Naive thymus-derived CD8-positive, alpha-beta T cell (primary cell): ENCODE measurements at places on chromosomes 16 and 17. TPM values are rescaled to one million over a fixed set of nuclear protein-coding genes. Genes with fewer than 3 reads are reported as not detected.

Gene PER1
- total RNA-seq = 153 TPM

Gene NDRG4
- 1.6 TPM for total RNA-seq

Gene CDK3
- 12.5 TPM for total RNA-seq

Gene DPEP1
- total RNA-seq = not detected

- no peak overlapping the region for H3K4me3 ChIP-seq
- H3K27ac ChIP-seq = no peak overlapping the region
- no peaks in the 10 kb centered on the region for H3K36me3 ChIP-seq
- H3K27me3 ChIP-seq = peaks cover 2% of the 10 kb centered on the region
- no peaks in the 10 kb centered on the region for H3K4me1 ChIP-seq
- no peak for DNase-seq
Observed at GRCh38 chr16:55120826-55121225, 190.2 kb downstream of the IRX5 start.

DNA sequence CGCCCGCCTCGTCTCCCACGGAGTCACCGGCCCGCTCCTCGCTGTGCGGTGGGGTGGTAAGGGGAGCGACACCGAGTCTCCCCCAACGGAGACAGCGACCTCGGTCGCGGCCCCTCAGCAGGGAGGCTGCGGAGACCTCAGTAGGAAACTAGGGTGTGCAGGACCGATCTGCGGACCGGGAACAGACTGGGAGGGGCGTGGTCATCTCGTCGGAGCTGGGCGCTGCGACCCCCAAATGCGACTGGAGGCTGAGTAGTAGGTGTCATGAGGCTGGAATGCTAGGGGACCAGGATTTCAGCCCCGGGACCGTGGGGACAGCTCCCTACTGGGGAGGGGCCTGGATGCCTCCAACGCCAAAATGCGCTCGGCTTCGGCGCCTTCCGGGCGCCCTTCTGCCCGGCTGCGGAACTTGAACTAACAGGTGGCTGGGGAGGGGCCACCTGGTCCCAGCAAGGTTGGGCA, 1.3 kb downstream of the CACNG4 start:
- peak overlapping the region; percentile 65 for H3K4me3 ChIP-seq
- no peaks in the 10 kb centered on the region for H3K36me3 ChIP-seq
- peaks cover 44% of the 10 kb centered on the region for H3K27me3 ChIP-seq
- DNase-seq = no peak

GRCh38 chr17:78939615-78940014, 14.4 kb upstream of the TIMP2 start:
- H3K36me3 ChIP-seq = no peaks in the 10 kb centered on the region
- peaks cover 4% of the 10 kb centered on the region for H3K27me3 ChIP-seq
- no peak for DNase-seq
- H3K27ac ChIP-seq = no peak overlapping the region

- H3K27ac ChIP-seq = no peak overlapping the region
- H3K36me3 ChIP-seq = no peaks in the 10 kb centered on the region
- DNase-seq = no peak
Observed at GRCh38 chr17:40975516-40975915, 8.6 kb downstream of the KRT40 start.

- H3K4me3 ChIP-seq = no peak overlapping the region
- H3K27ac ChIP-seq = no peak overlapping the region
- DNase-seq = no peak
- H3K36me3 ChIP-seq = no peaks in the 10 kb centered on the region
- no peaks in the 10 kb centered on the region for H3K27me3 ChIP-seq
- peaks cover 6% of the 10 kb centered on the region for H3K4me1 ChIP-seq
Observed at GRCh38 chr16:79069121-79069520, 531.4 kb downstream of the MAF start.

- H3K27ac ChIP-seq = no peak overlapping the region
- no peaks in the 10 kb centered on the region for H3K36me3 ChIP-seq
- peaks cover 12% of the 10 kb centered on the region for H3K4me1 ChIP-seq
- no peaks in the 10 kb centered on the region for H3K27me3 ChIP-seq
- DNase-seq = no peak
Observed at GRCh38 chr16:50615891-50616290, 65.2 kb downstream of the SNX20 start.

- no peaks in the 10 kb centered on the region for H3K36me3 ChIP-seq
- H3K4me3 ChIP-seq = no peak overlapping the region
- no peak for DNase-seq
- H3K4me1 ChIP-seq = peaks cover 3% of the 10 kb centered on the region
- H3K27ac ChIP-seq = no peak overlapping the region
Observed at GRCh38 chr16:80936410-80936809, 70.3 kb downstream of the CMC2 start.

DNA sequence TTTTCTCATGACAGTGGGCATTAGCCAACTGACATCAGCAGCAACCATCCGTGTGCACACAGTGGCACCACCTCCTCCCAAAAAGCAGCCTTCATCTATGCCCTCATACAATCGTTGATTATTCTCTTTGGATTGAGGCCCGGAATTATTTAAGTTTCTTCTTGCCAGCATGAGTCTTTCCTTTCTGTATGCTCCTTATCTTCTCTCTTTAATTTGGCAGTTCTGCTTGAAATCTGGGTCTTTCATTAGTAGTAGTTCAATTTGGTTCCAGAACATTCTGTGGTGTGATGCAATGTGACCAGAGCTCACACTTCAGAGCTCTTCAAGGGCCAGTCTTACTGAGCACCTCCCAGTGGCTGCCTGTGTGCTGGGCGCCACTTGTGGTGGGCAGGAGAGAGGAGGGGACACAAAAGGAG, 52.2 kb upstream of the STH start:
- no peak for DNase-seq
- peaks cover 13% of the 10 kb centered on the region for H3K4me1 ChIP-seq
- H3K27ac ChIP-seq = no peak overlapping the region
- peaks cover 16% of the 10 kb centered on the region for H3K27me3 ChIP-seq

- H3K27ac ChIP-seq = no peak overlapping the region
- no peaks in the 10 kb centered on the region for H3K27me3 ChIP-seq
- no peak overlapping the region for H3K4me3 ChIP-seq
- no peak for DNase-seq
- peaks cover 35% of the 10 kb centered on the region for H3K36me3 ChIP-seq
Observed at GRCh38 chr16:89140981-89141883, 30.3 kb upstream of the CDH15 start.

DNA sequence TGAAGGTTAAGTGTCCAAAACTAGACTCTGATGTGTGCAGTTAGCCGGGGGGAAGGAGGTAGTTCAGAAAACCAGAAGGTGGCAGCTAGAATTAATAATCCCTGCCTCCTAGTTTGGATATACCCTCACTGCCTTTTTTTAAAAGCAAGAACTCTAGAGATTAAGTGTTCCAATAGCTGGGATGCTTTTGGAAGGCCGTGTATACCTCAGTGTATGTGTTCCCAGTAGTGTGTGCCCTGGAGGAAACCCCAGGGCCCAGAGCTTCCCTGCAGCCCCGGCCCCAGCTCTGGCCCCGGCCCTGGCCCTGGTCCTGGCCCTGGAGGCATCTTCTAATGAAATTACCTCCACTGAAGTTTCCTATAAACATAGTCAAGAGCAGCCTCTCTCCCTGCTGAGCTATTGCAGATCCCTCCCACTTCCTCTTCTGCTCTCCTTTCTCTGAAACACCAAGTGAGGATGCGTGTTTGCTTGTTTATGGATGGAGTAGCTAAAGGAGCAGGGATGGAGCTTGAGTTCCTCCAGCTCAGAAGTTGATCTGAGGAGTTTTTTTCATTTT, 130.7 kb downstream of the PRKCA start:
- H3K4me3 ChIP-seq = peak overlapping the region; percentile 31
- H3K36me3 ChIP-seq = no peaks in the 10 kb centered on the region
- no peak for DNase-seq
- peaks cover 24% of the 10 kb centered on the region for H3K4me1 ChIP-seq

DNA sequence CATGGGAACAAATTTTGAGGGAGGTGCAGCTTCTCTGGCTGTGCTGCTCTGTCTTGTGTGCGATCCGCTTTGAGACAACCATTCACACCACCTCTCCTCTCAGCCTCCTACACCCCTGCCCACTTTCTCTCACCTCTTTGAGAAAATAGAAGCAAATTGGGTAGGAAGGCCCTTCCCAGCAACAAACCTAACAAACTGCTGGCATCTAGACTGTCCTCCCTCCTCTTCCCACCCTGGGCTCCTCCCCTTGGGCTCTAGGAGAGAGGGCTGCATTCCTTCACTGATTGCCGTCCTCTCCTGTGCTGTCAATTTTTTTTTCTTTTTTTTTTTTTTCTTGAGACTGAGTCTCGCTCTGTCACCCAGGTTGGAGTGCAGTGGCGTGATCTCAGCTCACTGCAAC, 13.5 kb downstream of the CDIPT start:
- peaks cover 41% of the 10 kb centered on the region for H3K36me3 ChIP-seq
- no peak overlapping the region for H3K27ac ChIP-seq
- no peaks in the 10 kb centered on the region for H3K27me3 ChIP-seq
- H3K4me3 ChIP-seq = no peak overlapping the region

DNA sequence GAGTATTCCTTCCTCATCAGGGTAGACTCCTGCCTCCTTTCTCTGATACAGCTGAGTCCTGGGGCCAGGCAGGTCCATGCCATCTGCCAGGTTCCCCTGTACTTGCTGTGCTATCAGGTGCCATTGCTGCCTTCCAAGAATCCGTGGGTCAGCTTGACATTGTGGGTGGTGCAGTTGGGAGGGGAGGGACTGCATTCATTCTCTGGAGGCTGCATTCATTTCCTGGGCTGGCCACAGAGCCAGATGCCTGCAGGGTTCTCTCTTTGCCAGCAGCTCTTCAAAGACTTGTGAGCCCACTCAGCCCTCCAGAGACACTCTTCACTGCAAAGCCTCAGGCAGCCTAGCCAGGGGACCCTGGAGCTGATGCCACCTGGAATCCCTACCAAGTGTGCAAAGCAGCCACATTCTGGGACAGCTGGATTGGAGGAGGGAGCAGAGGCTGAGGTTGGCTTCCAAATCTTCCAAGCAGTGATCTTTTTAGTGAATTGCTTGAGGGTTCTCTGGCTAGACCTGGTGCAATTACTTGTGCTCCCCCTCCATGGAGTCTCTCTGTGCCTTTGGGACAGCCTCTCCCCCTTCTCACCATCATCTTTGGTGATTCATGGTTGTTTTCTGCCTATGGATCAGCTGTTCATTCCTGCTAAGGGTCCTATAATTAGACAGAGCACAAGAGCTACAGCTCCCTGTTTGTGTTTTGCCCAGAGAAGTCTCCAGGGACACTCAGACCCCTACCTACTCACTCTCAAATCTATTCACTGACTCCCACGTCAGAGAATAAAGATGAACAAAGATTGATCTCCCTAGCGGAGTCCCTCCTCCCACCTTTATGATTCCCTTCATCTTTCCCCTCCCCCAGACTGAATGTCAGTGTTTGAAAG, 20.9 kb downstream of the ANKFN1 start:
- H3K27me3 ChIP-seq = peaks cover 1% of the 10 kb centered on the region
- no peak overlapping the region for H3K27ac ChIP-seq
- H3K4me1 ChIP-seq = no peaks in the 10 kb centered on the region
- DNase-seq = no peak
- no peaks in the 10 kb centered on the region for H3K36me3 ChIP-seq
- H3K4me3 ChIP-seq = no peak overlapping the region

- no peak overlapping the region for H3K4me3 ChIP-seq
- peaks cover 8% of the 10 kb centered on the region for H3K36me3 ChIP-seq
- H3K27ac ChIP-seq = no peak overlapping the region
- H3K4me1 ChIP-seq = peaks cover 16% of the 10 kb centered on the region
Observed at GRCh38 chr16:89253548-89254287, 36.2 kb downstream of the ZNF778 start.

GRCh38 chr16:85936816-85937215, 37.9 kb downstream of the IRF8 start:
- no peak for DNase-seq
- peaks cover 49% of the 10 kb centered on the region for H3K4me1 ChIP-seq
- peak overlapping the region; percentile 96 for H3K27ac ChIP-seq
- H3K36me3 ChIP-seq = peaks cover 4% of the 10 kb centered on the region

DNA sequence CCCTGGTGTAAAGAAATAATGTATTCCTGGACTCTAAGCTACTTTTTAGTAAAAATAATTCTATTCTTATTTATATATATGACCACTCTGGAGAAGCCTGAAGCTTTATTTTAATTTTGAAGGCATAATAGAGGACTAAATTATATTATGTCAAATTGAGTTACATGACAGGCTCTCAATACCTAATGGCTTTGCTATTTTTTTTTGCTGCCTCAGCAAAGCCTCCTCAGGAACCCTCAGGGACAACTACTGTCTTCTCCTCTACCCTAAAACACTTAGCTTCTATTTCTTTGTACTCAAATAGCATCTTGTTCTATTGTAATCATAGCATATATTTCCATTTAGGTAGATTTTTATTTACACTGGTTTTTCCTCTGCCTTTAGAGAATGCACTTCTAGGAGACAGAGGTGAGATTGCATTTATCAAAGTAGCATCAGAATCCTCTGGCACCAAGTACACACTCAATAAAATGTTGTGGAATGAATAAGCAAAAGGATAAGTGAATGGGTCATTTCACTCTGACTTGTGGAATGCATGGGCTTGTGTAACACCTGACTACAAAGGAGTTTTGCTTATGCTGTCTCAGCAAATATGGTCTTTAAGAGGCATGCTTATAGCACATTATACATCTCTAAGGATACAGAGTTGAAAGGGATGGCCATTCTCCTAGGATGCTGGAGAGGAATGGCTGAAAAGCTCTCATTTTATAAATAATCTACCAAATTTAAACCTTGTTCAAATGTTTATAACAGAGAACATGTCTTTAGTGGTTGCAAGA, 605.2 kb downstream of the KCNJ2 start:
- H3K4me1 ChIP-seq = no peaks in the 10 kb centered on the region
- DNase-seq = no peak
- H3K4me3 ChIP-seq = no peak overlapping the region
- H3K27me3 ChIP-seq = peaks cover 2% of the 10 kb centered on the region
- H3K36me3 ChIP-seq = no peaks in the 10 kb centered on the region
- H3K27ac ChIP-seq = no peak overlapping the region

DNA sequence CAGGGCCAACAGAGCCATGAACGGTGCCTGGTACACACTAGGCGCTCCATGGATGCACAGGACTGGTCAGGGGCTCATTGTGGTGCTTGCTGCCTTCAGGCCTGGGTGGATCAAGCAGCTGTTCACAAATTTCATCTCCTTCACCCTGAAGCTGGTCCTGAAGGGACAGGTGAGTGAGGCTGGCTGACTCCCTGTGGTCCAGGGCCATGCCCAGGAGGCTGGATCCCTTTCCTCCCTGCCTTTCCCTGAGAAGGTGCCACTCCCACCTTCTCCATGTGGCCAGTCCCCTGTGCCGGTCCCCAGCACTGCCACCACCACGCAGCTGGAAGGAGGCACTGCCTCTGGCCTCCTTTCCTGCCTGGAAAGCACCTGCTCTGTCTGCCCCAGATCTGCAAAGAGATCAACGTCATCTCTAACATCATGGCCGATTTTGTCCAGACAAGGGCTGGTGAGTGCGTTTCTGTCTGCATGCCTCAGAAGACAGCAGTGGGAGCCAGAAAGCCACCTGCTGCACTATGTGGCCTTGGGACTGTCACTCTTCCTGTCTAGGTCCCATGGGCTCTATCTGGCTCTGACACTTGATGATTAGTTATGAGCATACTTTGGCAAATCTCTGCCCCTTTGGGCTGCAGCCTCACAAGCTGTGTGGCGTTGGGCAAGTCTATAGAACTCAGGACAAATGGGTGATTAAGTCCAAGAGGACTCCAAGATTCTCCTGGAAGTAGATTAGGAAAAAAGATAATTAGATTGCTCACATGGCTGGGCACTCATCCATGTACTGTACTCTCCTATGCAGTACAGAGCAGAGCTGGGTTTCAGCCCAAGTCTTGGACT, 9.4 kb downstream of the CETP start:
- H3K4me3 ChIP-seq = no peak overlapping the region
- H3K36me3 ChIP-seq = no peaks in the 10 kb centered on the region
- no peaks in the 10 kb centered on the region for H3K27me3 ChIP-seq
- no peak overlapping the region for H3K27ac ChIP-seq
- peaks cover 57% of the 10 kb centered on the region for H3K4me1 ChIP-seq
